ENCODE measurements at places on chromosomes 13 and 19.
A peak's percentile ranks its signal among the peaks of the same experiment; 100 is the strongest.

DNA sequence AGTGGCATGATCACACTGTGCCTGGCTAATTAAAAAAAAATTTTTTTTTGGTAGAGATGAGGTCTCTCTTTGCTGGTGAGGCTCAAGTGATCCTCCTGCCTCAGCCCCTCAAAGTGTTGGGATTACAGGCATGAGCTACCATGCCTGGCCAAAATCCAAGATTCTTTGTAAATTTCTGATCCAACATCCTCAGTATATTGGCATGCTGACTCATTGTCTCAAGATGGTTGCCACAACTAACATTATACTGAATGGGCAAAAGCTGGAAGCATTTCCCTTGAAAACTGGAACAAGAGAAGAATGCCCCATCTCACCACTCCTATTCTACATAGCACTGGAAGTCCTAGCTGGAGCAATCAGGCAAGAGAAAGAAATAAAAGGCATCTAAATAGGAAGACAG is 100.0 kb downstream of the KLF5 start:
- no peak for DNase-seq

DNA sequence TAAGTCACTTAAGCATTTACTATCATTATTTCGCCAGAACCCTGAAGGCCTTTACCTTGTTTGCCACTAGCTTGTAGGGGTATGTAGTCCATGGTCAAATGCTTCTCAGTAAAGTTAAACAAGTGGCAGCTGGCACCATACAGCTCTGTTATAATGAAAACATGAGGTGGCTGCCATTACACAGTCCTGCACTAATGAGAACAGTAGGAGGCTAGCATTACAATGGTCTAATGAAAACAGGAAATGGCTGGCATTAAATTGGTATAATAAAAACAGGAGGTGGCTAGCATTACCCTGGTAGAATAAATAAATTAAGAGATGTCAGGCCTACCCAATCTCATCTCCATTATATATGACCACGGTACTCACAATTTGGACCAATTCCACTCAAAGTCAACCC is 107.5 kb downstream of the PCDH17 start:
- no peak for DNase-seq

GRCh38 chr13:25816239-25816638 is 235.6 kb downstream of the SHISA2 start:
- DNase-seq: no peak

DNA sequence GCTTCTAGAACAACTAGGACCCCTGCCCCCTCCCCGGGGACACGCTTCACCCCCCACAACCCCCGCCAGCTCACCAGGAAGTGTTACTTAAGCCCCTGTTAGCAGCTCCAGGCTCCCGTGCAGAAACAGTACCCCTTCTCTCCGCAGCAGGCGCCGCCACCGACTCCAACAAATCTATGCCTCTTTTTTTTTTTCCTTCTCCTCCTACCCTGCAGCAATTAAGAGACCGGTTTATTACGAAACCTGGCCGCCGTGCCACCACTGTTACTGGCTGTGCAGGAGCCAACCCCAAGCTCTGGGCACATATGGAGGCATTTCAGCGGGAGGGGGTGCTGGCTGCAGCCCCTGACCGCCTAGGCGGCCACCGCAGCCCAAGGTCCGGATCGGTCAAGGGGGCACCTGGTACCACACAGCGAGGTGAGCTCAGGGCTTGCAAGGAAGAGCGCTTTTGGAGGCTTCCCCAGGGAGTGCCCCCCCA is 2.4 kb downstream of the GADD45B start:
- no peak for DNase-seq

DNA sequence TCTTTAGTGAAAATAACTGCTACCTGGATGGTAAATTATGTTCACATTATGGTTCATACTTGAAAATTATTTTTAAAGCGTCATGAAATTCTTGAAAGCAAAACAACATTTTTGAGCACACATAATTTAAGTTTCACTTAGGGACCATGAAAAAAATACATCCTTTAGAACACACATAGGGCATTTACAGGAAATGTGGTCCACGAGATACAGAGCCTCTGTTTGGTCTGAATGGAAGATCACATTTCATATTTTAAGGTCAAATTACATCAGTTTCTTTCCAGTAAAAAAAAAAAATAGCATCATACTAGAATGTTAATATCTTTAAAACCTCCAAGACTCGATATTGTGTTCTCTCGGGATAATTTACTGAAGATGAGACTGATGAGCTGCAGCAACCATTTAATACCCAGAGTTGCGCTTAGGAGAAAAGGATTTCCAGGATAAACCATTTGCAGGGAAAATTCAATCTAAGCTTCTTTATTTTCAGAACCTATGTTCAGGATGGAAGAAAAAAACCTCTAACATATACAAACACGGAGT is 720.7 kb downstream of the DIAPH3 start:
- DNase-seq: no peak

- no peak for DNase-seq
Observed at GRCh38 chr13:65597839-65598818, 1632.0 kb downstream of the PCDH9 start.

DNA sequence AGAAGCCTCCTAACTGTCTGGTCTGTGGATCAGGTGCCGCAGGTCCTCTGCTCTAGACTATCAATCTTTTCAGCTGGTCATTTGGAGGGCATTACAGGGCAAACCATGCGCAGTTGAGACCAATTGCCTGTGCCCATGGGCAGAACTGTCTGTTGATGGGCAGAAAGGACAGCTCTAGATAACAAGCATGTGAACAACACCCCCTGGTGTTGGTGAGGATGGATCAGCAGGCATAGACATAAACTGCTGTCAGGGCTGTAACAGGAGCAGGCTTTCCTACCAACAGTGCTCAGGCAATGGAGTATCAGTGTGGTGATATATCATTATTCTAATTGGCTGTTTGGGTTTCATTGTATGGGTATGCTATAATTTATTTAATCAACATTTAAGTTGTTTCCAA is 104.7 kb upstream of the KL start:
- peak; percentile 52 for DNase-seq

GRCh38 chr19:15631817-15632216 is 8.9 kb upstream of the CYP4F3 start:
- DNase-seq: no peak

GRCh38 chr13:89959074-89959473 is 1388.4 kb upstream of the MIR17HG start:
- DNase-seq: no peak

All from renal pelvis (tissue), 12 donors.